ENCODE measurements at places on chromosomes 16 and 17. TPM values are rescaled to one million over a fixed set of nuclear protein-coding genes. Genes with fewer than 3 reads are reported as not detected.
A peak's percentile ranks its signal among the peaks of the same experiment; 100 is the strongest.

CLDN7 gene
- 0.89 TPM for total RNA-seq

ASPHD1 gene
- 1.2 TPM for total RNA-seq

MT1A gene
- total RNA-seq = not detected

NME3 gene
- total RNA-seq = 45.8 TPM

NPIPA2 gene
- total RNA-seq = 9.0 TPM

DOC2B gene
- total RNA-seq = 0.10 TPM

TMEM256 gene
- 45.9 TPM for total RNA-seq

ESRP2 gene
- 0.24 TPM for total RNA-seq

TBC1D3E gene
- total RNA-seq = not detected

CRYM gene
- total RNA-seq = not detected

- no peak overlapping the region for H3K27ac ChIP-seq
- no peaks in the 10 kb centered on the region for H3K36me3 ChIP-seq
- H3K4me3 ChIP-seq = no peak overlapping the region
- no peaks in the 10 kb centered on the region for H3K4me1 ChIP-seq
- peaks cover 13% of the 10 kb centered on the region for H3K27me3 ChIP-seq
Measured at GRCh38 chr16:50457979-50458491, 89.2 kb upstream of the BRD7 start.

- H3K27me3 ChIP-seq = peaks cover 8% of the 10 kb centered on the region
- no peaks in the 10 kb centered on the region for H3K36me3 ChIP-seq
- no peak overlapping the region for H3K4me3 ChIP-seq
- H3K4me1 ChIP-seq = peaks cover 4% of the 10 kb centered on the region
- no peak overlapping the region for H3K27ac ChIP-seq
- DNase-seq = no peak
Measured at GRCh38 chr17:32285746-32286517, 20.3 kb downstream of the RHBDL3 start.

DNA sequence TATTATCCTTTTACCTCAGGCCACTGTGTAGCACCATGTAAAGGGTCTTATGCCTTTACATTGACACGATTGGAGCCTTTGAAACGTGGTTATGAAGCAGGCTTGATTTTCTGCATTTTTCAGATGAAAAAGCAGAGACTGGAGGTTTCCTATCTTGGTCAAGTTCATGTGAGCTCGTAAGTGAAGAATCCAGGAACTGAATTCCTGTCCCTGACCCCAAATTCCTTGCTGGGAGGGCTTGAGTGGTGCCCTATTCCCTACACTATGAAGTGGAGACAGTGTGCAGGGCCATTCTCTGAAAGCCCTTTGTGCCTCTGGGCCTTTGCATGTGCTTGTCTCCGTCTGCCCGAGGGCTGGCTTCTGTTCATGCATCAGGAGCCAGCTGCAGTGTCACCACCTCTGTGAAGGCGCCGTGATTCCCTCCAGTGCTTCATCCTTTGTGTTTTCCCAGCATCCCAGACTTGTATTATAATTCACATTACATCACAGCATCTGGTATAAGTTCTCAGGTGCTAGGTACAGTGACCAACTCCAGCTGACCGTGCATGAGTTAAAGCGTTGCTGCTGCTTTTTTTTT lies 181.1 kb downstream of the SNX29 start:
- H3K27me3 ChIP-seq = no peaks in the 10 kb centered on the region
- H3K4me3 ChIP-seq = no peak overlapping the region
- H3K36me3 ChIP-seq = no peaks in the 10 kb centered on the region
- peaks cover 36% of the 10 kb centered on the region for H3K4me1 ChIP-seq
- DNase-seq = no peak

- DNase-seq = no peak
- H3K4me1 ChIP-seq = peaks cover 3% of the 10 kb centered on the region
- H3K27me3 ChIP-seq = peaks cover 22% of the 10 kb centered on the region
- no peaks in the 10 kb centered on the region for H3K36me3 ChIP-seq
Measured at GRCh38 chr17:35969558-35970380, 11.5 kb downstream of the CCL16 start.

DNA sequence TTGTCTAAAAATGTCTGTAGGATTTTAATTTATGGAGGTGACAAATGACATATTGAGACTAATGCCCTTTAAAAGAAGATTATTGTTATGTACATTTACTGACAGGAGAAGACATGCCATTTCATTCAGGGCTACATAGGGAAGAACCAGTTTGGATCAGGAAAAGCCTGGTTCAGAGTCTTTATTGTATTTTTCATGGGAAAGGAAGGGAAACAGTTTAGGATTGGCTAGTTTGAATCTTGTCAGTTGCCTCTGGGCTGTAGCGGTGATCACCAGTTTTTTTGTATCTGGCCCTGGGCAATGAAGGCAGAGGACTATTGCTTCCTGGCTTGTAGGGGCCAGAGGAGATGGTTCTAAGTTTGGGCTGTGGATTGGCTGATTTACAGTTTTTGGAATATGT lies 31.8 kb downstream of the NSRP1 start:
- DNase-seq = no peak
- H3K27ac ChIP-seq = no peak overlapping the region
- peaks cover 11% of the 10 kb centered on the region for H3K4me1 ChIP-seq
- no peak overlapping the region for H3K4me3 ChIP-seq

DNA sequence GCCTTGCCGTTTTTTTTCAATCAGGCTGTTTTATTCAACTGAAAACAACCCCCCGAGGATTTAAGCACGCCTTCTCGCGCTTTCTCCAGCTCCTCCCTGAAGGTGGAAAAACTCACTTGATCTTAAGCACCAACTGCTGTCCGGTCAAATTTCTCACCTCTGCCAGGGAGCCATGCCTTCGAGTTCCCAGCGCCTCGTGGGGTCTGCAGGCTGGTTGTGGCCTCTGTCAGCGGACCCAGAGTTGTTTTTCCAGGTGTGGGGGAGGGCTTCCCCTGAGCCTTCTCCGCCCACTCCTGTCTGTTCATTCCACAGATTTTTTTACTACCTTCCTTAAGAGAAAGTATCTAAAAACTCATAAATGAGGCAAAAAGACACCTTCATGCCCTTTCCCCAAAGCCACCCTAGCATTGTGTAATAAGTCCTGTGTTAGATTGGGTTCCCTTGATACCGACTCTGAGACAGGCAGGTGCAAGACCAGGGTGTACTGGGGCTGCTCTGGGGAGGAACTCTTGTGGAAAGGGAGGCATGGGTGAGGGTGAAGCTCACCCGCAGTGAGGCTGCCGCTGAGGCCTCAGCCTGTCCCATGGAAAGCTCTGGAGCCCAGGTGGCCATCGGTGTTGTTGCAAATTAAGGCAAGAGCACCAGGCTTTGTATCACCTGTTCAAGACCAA lies 101.6 kb downstream of the AXIN2 start:
- H3K27ac ChIP-seq = no peak overlapping the region
- peaks cover 4% of the 10 kb centered on the region for H3K4me1 ChIP-seq
- H3K27me3 ChIP-seq = peaks cover 42% of the 10 kb centered on the region

- H3K4me3 ChIP-seq = peak overlapping the region; percentile 70
- peaks cover 25% of the 10 kb centered on the region for H3K4me1 ChIP-seq
- H3K27me3 ChIP-seq = no peaks in the 10 kb centered on the region
- peak overlapping the region; percentile 62 for H3K27ac ChIP-seq
Measured at GRCh38 chr17:72539981-72540897, 419.4 kb downstream of the SOX9 start.

DNA sequence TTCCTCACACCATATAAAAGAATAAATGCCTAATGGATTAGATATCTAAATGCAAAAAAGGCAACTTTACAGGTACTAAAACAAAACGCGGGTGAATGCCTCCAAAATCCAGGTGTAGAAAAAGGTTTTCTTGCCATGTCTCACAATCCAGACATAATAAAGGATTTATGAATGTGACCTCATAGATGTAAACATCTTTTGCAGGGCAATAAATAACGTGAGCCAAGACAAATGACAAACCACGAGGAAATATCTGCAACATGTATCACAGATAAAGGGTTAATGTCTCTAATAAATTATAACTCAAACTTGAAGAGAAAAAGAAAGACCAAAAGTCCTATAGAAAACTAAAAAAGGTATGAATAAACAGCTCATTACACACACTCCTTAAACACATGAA lies 180.7 kb downstream of the PARN start:
- no peaks in the 10 kb centered on the region for H3K27me3 ChIP-seq
- peaks cover 15% of the 10 kb centered on the region for H3K4me1 ChIP-seq
- DNase-seq = no peak
- no peak overlapping the region for H3K27ac ChIP-seq
- H3K36me3 ChIP-seq = peaks cover 7% of the 10 kb centered on the region

DNA sequence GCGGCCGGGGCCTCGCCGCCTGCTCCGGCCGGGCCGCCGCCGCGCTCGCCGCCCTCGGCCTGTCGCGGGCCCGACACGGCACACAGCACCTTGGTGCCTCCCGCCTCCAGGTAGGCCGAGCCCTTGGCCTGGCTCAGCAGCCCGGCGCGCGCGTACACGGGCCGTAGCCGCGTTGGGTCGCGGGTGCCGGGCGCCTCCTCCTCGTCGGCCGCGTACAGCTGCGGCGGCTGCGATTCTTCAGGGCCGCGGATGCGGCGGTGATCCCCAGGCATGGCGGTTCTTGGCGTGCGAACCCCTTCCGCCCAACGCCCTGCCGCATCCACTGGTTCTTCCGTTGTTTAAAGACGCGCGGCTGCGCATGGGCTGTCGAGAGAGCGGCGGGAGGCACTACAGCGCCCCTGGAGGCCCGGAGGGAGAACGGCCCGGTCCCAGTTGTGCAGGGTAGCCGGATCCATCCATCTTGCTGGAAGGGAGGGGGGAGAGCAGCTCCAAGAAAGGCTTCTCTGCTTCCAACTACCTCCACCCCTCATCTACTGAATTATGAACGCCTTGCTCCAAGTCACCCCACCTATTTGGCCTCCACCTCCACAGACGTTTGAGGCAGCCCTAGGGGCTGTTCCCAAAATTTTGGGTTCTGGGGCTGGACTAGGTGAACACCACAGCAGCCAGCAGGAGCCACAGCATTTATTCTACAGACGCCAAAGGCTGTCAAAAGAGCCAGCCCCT lies at the start of gene EXOSC6:
EXOSC6 (minus strand) TSS at position 312 of the 726 bp plus-strand sequence; CDS start at position 272, 40 bp downstream.
- DNase-seq = peak; percentile 97
- H3K4me1 ChIP-seq = peaks cover 22% of the 10 kb centered on the region
- peaks cover 32% of the 10 kb centered on the region for H3K36me3 ChIP-seq
- peak within 1 kb of the TSS; percentile 79 for H3K4me3 ChIP-seq
- no peaks in the 10 kb centered on the region for H3K27me3 ChIP-seq

DNA sequence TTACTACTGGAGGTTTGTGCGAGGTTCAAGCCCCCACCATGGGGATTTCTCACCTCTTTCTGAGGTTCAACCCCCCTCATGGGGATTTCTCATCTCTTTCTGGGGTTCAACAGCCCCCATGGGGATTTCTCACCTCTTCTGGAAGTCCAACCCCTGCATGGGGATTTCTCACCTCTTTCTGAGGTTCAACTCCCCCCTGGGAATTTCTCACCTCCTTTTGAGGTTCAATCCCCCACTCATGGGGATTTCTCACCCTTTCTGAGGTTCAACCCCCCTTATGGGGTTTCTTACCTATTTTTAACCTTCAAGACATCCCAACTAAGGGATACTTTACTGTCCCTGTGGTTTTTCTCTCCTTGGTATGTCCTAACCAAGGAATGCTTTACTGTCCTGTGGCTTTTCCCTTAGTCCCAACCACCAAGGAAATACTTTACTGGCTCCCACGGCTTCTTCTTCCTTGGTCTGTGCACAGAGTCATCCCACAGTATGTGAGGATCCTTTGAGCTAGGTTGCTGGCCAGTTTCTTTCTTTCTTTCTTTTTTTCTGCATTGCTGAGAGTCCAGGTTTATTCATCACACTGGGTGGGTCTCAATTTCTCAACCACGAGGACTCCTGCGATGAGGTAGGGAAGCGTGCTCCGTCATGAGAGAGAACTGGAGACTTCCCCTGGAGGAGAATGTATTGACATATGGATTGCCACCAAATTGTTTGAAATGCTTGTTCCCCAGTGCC lies 2140.2 kb downstream of the TP53TG3F start:
- DNase-seq = no peak
- H3K27ac ChIP-seq = no peak overlapping the region
- H3K4me3 ChIP-seq = no peak overlapping the region
- no peaks in the 10 kb centered on the region for H3K36me3 ChIP-seq
- H3K27me3 ChIP-seq = no peaks in the 10 kb centered on the region
- no peaks in the 10 kb centered on the region for H3K4me1 ChIP-seq

GRCh38 chr16:16022683-16023064 lies 73.3 kb downstream of the ABCC1 start:
- peaks cover 93% of the 10 kb centered on the region for H3K4me1 ChIP-seq
- H3K27me3 ChIP-seq = no peaks in the 10 kb centered on the region
- H3K4me3 ChIP-seq = peak overlapping the region; percentile 41
- peaks cover 50% of the 10 kb centered on the region for H3K36me3 ChIP-seq
- H3K27ac ChIP-seq = peak overlapping the region; percentile 98
- no peak for DNase-seq

DNA sequence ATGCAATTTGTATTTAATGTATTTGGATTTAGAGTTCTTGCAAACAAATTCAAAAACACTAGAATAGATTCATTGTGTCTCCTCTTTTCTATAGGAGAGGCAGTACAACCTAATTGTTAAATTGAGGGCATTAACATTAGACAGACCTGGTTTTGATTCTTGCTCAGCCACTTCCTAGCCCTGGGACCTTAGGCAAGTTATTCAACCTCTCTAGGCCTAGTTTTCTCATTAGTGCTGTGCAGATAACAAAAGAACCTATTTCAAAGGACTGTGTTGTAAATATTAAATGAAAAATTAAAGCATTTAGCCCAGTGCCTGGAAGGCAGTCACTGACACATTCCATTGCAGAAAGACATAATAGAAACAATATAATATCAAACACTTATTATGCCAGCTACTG lies 22.0 kb upstream of the TAOK1 start:
- H3K27ac ChIP-seq = no peak overlapping the region
- DNase-seq = no peak
- H3K4me1 ChIP-seq = no peaks in the 10 kb centered on the region
- H3K36me3 ChIP-seq = no peaks in the 10 kb centered on the region
- H3K27me3 ChIP-seq = no peaks in the 10 kb centered on the region

GRCh38 chr16:68954911-68955635 lies 111.7 kb downstream of the TANGO6 start:
- no peak overlapping the region for H3K4me3 ChIP-seq
- H3K27ac ChIP-seq = no peak overlapping the region
- no peaks in the 10 kb centered on the region for H3K27me3 ChIP-seq
- H3K4me1 ChIP-seq = peaks cover 3% of the 10 kb centered on the region
- peak; percentile 4 for DNase-seq
- no peaks in the 10 kb centered on the region for H3K36me3 ChIP-seq

- H3K27ac ChIP-seq = peak overlapping the region; percentile 93
- H3K27me3 ChIP-seq = peaks cover 1% of the 10 kb centered on the region
- H3K4me1 ChIP-seq = peaks cover 53% of the 10 kb centered on the region
- DNase-seq = no peak
Measured at GRCh38 chr17:19727501-19728078, 11.2 kb upstream of the SLC47A2 start.

All from osteocyte (in vitro differentiated cells).